Kidney epithelial cell (primary cell): ENCODE measurements at places on chromosomes 6 and 20. TPM values are rescaled to one million over a fixed set of nuclear protein-coding genes. Genes with fewer than 3 reads are reported as not detected.

The EYA2 gene
- total RNA-seq: not detected in 2 replicates

The OR14J1 gene
- total RNA-seq: not detected in 2 replicates

The GPANK1 gene
- total RNA-seq: 17.7 and 22.0 TPM in 2 replicates

The PTPRK gene
- total RNA-seq: 117 and 127 TPM in 2 replicates

The SSTR4 gene
- total RNA-seq: not detected in 2 replicates

The ABHD16B gene
- total RNA-seq: not detected in 2 replicates

The LSM2 gene
- 78.6 and 89.0 TPM in 2 replicates for total RNA-seq

The MC3R gene
- not detected in 2 replicates for total RNA-seq

The C2 gene
- 0.07 and 0.63 TPM in 2 replicates for total RNA-seq

The TMEM200A gene
- 17.1 and 20.0 TPM in 2 replicates for total RNA-seq

The RIPOR2 gene
- 0.79 and 1.8 TPM in 2 replicates for total RNA-seq

The SOX18 gene
- total RNA-seq: 0.04 and 0.07 TPM in 2 replicates

The MROH8 gene
- total RNA-seq: 0.13 and 1.4 TPM in 2 replicates

The HDGFL1 gene
- not detected in 2 replicates for total RNA-seq

The ANKRD66 gene
- total RNA-seq: not detected in 2 replicates

The SLCO4A1 gene
- total RNA-seq: 38.6 and 49.7 TPM in 2 replicates

The GNMT gene
- total RNA-seq: not detected in 2 replicates

The POU5F1 gene
- 0.21 and 0.68 TPM in 2 replicates for total RNA-seq

The MTG2 gene
- total RNA-seq: 19.5 and 31.9 TPM in 2 replicates

The RRP36 gene
- 125 and 126 TPM in 2 replicates for total RNA-seq

The CLPSL2 gene
- total RNA-seq: not detected in 2 replicates

The NOTCH4 gene
- total RNA-seq: 2.4 and 2.9 TPM in 2 replicates

The FLRT3 gene
- 3.3 and 3.9 TPM in 2 replicates for total RNA-seq

The DOK5 gene
- 3.1 and 3.5 TPM in 2 replicates for total RNA-seq

The CST8 gene
- not detected in 2 replicates for total RNA-seq

The FGD2 gene
- 0.04 and 0.68 TPM in 2 replicates for total RNA-seq

The KIF25 gene
- not detected in 2 replicates for total RNA-seq

The ZSCAN26 gene
- 15.8 and 18.6 TPM in 2 replicates for total RNA-seq

The LY6G6D gene
- not detected in 2 replicates for total RNA-seq

The F13A1 gene
- 1.6 and 2.1 TPM in 2 replicates for total RNA-seq

The HEY2 gene
- 0.25 and 1.7 TPM in 2 replicates for total RNA-seq

The PNLDC1 gene
- total RNA-seq: not detected in 2 replicates

The EPHA7 gene
- 0.88 and 0.96 TPM in 2 replicates for total RNA-seq

The JAG1 gene
- total RNA-seq: 132 and 150 TPM in 2 replicates

The THBD gene
- total RNA-seq: 17.1 and 19.9 TPM in 2 replicates

The TFEB gene
- total RNA-seq: 3.8 and 5.1 TPM in 2 replicates

The CPNE1 gene
- 109 and 158 TPM in 2 replicates for total RNA-seq

The CRNKL1 gene
- 18.3 and 22.4 TPM in 2 replicates for total RNA-seq

The OR2H2 gene
- not detected in 2 replicates for total RNA-seq

The DEFB132 gene
- not detected in 2 replicates for total RNA-seq

The RAET1L gene
- 1.5 and 1.8 TPM in 2 replicates for total RNA-seq

The ZNF165 gene
- 15.4 and 16.8 TPM in 2 replicates for total RNA-seq

The DEF6 gene
- 3.2 and 3.6 TPM in 2 replicates for total RNA-seq

The LY6G5B gene
- total RNA-seq: 2.8 and 6.0 TPM in 2 replicates

The APOM gene
- 1.3 and 1.8 TPM in 2 replicates for total RNA-seq

The PKIG gene
- total RNA-seq: 71.0 and 74.1 TPM in 2 replicates

The MATN4 gene
- total RNA-seq: not detected in 2 replicates

The NFATC2 gene
- total RNA-seq: 2.9 and 3.2 TPM in 2 replicates

The MUCL3 gene
- total RNA-seq: not detected in 2 replicates

The TTBK1 gene
- total RNA-seq: 0.41 and 0.67 TPM in 2 replicates

The DCDC2 gene
- 37.1 and 43.9 TPM in 2 replicates for total RNA-seq

The ACTR5 gene
- total RNA-seq: 8.4 and 10.3 TPM in 2 replicates

The TPD52L1 gene
- total RNA-seq: 57.7 and 63.3 TPM in 2 replicates

The PRND gene
- not detected in 2 replicates for total RNA-seq

The IYD gene
- total RNA-seq: not detected in 2 replicates

The C4B gene
- total RNA-seq: 2.3 and 4.4 TPM in 2 replicates

The ERVFRD-1 gene
- total RNA-seq: not detected in 2 replicates

The KCNQ2 gene
- 0.04 and 0.21 TPM in 2 replicates for total RNA-seq

The HNF4A gene
- total RNA-seq: not detected in 2 replicates

The GLP1R gene
- total RNA-seq: 0.17 TPM in 1 of 2 replicates, not detected in the other
